ENCODE measurements at places on chromosomes 2 and 18.

GRCh38 chr2:33577084-33577483 lies 22.0 kb downstream of the FAM98A start:
- no peak for DNase-seq

DNA sequence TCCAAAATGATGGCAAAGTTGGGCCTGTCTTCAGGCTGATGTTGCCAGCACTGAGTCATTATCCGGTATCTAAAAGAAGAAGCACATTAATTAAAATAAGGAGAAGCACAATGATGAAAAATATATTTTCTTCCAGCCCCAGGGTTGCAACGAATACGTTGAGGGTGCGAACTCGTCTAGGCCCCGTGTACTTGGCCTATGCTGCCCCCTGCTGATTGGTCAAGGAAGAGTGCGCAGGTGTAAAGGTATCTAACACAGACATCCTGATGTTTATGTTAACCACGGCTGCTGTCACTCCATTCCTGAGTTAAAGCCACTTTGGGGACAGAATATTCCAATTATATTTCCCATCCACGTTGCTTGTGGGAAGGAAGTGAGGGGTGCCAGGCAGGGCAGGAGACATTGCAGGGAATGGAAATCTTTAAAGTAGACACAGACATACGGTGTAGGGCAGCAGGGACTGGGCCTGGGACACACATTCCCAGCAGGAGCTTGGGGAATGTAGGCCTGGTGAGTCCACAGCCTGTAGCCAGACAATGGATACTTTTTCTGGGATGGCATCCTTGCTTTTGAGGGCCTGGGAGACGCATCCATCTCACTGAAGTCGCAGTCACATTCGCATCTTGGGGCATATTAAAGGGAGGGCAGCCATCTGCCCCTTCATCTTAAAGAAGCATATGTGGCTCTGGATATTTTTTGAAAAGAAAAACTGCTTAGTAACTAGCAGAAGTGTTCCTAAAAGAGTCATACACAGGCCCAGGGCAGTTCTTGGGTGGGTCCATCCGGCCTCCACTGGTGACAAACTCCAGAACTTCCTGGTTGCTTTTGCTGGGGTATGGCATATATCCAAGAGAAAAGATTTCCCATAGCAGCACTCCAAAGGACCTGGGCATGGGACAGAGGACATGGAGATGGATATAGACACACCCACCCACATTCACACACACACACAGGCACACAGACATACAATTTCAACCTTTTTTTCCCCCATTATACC lies 81.9 kb downstream of the CLIP4 start:
- peak; percentile 43 for DNase-seq

DNA sequence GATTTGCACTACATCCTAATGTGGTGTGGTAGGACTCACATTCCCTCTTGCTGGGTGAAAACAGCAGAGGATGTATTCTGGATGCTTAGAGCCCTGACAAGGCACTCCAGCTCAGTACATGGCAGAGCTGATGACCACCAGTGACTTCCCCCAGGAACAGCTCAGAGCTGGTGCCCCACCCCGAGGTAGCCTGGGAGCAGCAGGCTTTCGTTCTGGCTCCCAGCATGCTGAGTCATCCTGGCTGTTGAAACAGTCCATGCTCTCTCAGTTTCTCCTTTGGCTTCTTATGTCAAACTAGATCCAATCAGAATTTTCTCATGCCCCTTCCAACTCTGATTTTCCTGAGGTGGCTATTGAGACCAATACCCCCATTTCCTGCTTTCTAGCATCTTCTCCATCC lies 438.2 kb downstream of the NBAS start:
- DNase-seq = no peak

DNA sequence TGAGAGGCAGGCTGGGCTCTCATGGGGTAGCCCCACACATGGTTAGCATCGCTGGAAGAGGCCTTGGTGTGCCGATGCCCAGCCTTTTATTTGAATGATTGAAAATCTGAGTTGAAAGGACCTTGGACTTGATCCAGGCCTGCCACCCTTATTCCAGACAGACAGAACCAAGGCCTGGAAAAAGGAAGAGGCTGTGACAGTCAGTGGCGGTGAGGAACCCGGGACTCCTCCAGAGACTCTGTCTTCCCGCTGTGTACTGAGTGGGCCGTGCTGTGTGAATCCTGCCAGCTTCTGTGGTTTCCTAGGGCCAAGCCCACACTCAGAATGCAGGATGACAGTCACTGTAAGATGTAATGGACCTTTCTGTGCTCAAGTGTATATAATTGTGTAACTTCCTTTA lies 218.5 kb downstream of the LDLRAD4 start:
- no peak for DNase-seq

GRCh38 chr2:74700643-74701372 lies 46.8 kb downstream of the SEMA4F start:
- DNase-seq = no peak

GRCh38 chr2:44295633-44296359 lies 20.5 kb downstream of the SLC3A1 start:
- no peak for DNase-seq

- DNase-seq = no peak
These were observed 146.6 kb downstream of the RDH14 start for GRCh38 chr2:18413676-18414396.

DNA sequence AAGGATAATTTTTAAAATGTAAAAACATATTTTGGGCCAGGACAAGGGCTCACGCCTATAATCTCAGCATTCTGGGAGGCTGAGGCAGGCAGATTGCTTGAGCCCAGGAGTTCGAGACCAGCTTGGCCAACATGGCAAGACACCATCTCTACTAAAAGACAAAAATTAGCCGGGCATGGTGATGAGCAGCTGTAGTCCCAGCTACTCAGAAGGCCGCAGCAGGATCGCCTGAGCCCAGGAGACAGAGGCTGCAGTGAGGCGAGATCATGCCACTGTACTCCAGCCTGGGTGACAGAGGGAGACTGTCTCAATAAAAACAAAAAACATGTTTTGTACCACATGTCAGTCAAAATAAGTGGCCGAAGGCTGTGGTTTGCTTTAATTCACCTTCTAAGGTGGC lies 122.5 kb downstream of the HDAC4 start:
- no peak for DNase-seq

DNA sequence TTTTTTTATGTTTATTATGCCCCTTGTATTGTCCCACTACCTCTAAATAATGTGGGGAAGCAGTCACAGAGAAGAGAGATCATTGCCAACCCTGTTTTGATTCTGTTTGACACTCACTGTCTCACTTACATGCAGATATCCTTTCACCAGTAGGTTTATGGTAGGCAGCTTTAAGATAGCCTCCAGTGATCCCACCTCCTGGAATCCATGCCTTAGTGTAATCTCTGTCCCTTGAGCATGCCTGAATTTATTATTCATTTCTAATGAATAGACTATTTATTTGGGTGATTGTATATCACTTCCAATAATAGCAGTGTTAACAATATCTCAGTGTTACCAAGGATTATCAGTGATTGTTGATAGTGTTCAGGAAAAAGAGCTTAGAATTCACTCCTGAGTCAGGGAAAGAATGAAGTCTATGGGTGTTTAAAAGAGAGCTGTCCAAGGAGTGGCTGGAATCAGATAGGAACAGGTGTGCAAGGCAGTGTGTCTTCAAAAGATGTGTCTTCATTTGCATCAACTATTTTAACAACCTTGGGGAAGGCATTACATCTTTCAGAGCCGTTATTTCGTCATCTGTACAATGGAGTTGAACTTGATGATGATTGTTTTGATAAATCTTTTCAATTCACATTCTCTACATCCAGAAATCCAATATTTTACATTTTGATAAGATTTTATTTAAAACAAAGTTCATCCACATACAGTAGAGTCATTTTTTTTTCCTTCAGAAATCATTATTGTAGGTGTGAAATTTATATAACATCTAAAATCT lies 31.9 kb downstream of the PKP4 start:
- DNase-seq = no peak

DNA sequence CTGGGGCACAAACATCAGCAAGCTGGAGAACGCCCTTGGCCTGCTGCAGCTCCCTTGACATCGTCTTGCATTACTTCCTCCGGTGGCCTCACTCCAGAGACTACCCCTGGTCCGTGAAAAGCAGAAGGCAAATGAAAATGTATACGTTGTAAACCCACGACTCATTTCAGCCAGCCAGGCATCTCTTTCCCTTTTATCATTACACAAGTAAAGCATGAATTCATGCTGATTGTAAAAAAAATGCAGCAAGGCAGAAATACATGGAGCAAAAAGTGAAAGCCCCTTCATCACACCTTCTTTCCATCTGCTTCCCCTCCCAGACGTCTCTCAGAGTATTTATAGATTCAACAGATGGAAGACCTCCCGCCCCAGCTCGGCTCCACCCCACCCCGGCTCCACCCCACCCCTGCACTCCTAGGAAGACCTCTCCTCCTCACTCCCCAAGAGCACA lies 41.6 kb upstream of the RALBP1 start:
- DNase-seq = no peak

DNA sequence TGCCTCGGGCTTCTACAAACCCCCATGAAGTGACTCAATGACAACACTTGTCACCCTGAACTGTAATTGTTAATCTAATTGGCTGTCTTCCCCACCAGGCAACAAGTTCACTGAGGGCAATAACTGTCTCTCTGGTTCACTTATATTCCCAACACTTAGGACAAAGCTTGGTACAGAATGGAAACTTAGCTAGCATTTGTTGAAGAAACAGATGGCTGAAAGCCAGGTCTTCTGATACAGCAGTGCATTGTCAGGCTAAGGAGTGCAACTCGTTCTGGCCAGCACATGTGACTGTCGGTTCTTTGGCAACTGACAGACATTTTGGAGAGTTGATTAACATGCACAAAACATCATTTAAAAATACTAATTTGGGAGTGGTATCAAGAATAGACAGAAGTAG lies 14.6 kb upstream of the DNAJC27 start:
- DNase-seq = no peak

- DNase-seq = no peak
These were observed 171.5 kb downstream of the EVA1A start for GRCh38 chr2:75389271-75389670.

DNA sequence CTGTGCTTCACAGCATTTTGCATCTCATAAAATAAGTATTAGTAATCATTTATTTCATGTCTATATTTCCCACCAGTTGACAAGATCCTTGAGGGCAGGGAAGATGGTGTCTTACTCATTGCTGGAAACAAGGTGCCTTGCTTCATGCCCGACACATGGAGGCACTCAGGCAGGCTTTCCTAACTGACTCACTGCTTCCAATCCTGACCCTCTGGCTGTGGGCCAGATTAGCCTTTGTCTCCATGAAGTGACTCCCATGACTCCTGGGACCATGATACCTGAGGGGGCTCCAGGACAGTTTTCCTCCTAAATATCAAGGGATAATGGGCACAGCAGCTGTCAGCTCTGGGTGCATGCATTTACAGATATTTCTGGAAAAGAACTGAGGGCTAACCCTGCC lies 275.1 kb downstream of the AGPS start:
- no peak for DNase-seq

DNA sequence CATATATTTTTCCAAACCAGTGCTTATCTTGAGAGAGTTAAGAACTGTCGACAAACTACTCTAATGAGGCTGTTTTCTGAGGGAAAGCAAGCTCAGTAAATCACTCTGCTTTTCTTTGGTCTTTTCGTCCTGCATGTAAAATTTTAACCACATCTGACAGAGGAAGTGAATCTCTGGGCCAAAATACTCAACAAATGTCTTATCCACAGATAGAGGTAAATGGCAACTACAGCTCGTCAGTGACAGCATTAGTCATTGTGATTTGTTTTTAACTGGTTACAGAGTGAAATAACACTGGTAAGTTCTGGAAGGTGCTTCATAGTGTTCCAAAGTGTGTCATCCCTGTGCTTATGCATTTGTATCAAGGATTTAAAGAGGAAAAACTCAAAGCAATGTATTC lies 82.6 kb upstream of the SLC8A1 start:
- DNase-seq = no peak

- DNase-seq = no peak
These were observed 218.2 kb downstream of the ARL4C start for GRCh38 chr2:234278556-234279255.

- DNase-seq = no peak
These were observed 403.2 kb downstream of the THSD7B start for GRCh38 chr2:137168552-137168951.

GRCh38 chr18:13611601-13612195 lies 114.7 kb downstream of the FAM210A start:
- DNase-seq = no peak

- DNase-seq = no peak
These were observed 30.5 kb downstream of the GPC1 start for GRCh38 chr2:240465765-240466578.

- no peak for DNase-seq
These were observed 46.3 kb downstream of the MAL start for GRCh38 chr2:95071856-95072255.

Data from stimulated activated CD8-positive, alpha-beta memory T cell treated with anti-CD3 and anti-CD28 coated beads, Interleukin-7, amount 100 ng/mL, for 1 hour (primary cell).